ENCODE measurements at places on chromosomes 4 and X.

DNA sequence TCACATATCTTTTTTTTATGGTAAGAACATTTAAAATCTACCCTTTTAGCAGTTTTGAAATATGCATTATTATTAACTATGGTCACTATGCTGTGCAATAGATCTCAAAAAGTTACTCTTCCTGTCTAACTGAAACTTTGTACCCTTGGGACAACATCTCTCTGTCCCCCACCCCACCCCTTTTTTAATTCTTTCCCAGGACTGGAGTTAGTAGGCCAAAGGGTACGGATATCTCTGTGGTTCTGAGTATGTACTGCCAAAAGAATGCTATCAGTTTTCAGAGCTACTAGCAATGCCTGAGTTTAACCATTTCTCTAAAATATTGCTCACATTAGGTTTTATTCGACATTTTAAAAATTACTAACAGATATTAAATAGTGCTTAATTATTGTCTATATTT is 4.7 kb upstream of the FAM241A start:
- no peak for DNase-seq

GRCh38 chr4:15006416-15007024 is 4.2 kb downstream of the CPEB2 start:
- peak; percentile 62 for DNase-seq

DNA sequence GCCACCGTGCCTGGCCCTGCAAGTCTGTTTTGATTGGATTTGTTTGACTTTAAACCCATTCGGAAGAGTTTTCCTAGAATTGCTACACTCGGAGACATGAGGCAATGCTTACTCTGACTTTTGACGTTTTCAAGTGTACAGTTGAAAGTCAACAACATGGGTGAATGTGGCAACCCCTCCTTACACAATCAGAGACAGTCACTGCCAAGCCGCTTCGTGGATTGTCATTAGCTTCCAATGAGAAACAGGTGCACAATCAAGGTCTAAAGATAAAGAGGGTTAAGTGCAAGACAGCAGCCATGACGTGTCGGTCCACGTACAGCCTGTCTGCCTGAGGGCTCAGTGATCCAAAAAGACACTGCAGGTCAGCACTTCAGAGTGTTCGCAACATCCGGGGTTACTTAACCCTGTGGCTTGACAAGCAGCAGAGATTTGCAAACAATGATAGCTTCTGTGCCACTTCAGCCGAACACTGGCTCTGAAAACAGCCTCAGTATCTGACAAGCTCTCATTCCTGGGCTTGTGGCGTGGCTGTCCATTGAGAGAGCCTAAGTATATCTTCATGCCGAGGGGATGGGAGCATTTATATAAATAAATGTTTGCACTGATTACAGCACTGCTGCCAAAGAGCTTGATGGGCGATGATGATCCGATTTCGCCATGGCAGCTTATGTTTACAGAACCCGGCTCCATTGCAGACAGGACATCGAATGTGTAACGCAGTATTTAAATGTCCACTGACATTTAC is 180.0 kb downstream of the DHRSX start:
- peak; percentile 81 for DNase-seq

- DNase-seq = peak; percentile 75
Observed at GRCh38 chr4:21656832-21657231, 291.7 kb downstream of the KCNIP4 start.

- peak; percentile 9 for DNase-seq
Observed at GRCh38 chr4:106194801-106195200, 121.2 kb downstream of the TBCK start.

- no peak for DNase-seq
Observed at GRCh38 chr4:184387351-184387750, 87.0 kb downstream of the IRF2 start.

- DNase-seq = peak; percentile 15
Observed at GRCh38 chr4:185817403-185817818, 5.4 kb upstream of the SORBS2 start.

- DNase-seq = peak; percentile 73
Observed at GRCh38 chrX:3286196-3286945, 60.1 kb downstream of the MXRA5 start.

DNA sequence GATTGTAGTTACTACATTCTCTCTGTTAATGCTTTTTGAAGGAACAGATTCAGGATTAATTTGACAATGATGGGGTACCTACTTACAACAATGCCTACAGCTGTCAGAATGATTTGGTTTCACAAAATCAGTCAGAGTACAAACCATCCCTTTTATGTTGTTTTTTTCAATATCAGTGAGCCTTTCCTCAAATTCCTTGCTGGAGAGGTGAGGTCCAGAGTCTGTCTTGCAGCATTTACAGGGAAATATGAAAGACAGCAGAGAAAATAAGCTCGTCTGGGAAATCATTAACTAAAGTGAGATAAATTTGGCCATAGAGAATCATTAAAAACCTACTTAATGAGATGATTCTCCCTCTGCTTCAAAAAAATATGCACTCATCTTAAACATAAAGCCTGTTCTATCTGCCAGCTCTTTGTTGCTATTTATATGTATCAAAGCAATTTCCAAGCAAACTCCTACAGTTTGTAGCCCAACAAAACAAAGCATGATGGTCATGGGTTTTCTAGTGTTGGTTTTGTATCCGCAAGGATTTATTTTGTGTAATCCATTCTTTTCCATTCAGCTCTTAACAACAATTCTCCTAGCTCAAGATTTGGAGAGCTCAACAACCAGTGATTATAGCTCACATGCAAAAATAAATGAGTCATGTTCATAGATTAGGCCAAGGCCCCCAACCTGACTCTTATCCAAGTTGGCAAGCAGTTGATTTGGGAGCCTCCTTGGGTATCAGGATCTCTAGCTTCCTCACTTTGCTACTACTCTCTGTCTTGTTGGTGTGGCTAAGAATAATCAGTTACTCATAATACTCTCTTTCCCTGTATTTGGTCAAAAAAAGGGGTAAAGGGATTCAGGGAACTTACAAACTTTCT is 222.6 kb downstream of the ENOX2 start:
- no peak for DNase-seq

DNA sequence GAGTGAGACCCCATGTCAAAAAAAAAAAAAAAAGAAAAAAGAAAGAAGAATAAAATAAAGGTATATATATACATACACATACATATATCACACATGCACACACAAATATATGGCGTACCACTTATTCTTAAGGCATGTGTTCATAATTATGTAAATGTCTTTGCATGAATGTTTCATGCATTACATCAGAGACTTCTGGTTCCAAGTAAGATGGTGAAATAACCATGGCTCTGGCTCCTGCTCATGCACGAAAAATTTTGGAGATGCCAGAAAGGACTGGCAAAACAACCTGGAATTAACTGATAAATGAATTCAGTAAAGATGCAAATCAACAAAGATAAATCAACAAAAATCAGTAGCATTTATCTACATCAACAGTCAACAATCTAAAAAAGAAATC is 19.7 kb upstream of the FHIP1A start:
- peak; percentile 4 for DNase-seq

DNA sequence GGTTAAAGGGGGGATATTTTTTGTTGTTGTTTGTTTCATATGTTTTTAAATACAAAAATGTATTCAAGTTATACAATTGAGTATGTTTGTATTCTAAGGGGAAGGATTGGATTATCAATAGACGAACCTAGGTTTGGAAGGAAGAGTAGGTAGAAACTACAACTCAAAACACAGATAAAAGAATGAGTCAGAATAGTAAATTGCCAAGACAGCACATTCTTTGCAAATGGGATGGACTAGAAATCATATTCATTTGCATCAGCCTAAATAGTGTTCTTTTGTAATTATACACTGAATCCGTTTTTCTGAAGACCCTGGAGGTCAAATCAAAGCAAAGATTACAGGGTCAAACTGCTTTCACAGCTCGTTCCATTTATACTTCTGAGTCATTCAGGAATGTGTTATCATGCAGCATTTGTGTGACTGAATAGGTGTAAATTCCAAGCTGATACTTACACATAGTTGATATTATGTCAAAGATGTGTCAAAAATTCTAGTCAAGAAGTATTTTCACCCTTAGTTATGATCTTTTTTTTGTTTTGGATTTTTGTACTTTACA is 273.3 kb upstream of the FAT4 start:
- peak; percentile 75 for DNase-seq

- DNase-seq = no peak
Observed at GRCh38 chrX:102711872-102712215, 404 bp upstream of the GPRASP2 start.

- no peak for DNase-seq
Observed at GRCh38 chr4:81792521-81792920, 320.8 kb upstream of the RASGEF1B start.

DNA sequence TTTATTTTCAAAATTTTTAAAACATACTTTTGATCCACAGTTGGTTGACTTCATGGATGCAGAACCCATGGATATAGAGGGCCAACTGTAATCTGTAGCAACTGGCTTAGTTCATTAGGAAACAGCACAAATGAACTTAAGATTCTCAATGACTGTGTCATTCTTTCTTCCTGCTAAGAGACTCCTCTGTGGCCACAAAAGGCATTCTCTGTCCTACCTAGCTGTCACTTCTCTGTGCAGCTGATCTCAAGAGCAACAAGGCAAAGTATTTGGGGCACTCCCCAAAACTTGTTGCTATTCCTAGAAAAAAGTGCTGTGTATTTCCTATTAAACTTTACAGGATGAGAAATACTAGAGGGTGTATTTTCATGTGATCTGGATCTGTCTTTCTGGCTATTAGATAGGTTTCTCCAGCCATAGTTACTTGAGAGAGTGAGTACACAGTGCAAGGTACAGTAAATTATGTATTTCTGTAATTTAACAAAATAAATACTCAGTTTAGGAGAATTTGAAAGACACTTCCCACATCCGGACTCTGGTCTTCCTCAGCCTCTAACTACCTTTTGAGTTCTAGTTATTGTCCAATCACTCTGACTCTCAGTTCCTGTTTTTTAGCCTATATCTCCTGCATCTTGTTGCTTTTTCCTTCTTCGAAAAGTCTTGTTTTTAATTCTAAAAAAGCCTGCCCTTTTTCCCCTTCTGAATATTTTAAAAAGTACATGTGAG is 21.8 kb downstream of the TLR2 start:
- no peak for DNase-seq

DNA sequence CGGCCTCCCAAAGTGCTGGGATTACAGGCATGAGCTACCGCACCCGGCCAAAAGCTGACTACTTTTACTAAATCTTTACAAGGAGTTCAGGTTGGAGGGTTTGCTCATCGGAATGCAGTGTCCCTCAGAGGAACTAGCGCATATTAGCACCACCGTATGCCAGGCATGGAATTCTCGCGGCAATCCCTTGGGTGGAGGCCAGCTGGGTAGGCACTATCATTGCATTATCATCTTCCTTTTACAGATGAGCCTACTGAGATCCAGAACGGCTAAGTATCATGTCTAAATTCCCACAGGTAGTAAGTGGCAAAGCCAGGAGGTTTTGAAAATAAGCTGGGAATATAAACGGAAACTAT is 6.1 kb upstream of the CXorf66 start:
- DNase-seq = no peak

DNA sequence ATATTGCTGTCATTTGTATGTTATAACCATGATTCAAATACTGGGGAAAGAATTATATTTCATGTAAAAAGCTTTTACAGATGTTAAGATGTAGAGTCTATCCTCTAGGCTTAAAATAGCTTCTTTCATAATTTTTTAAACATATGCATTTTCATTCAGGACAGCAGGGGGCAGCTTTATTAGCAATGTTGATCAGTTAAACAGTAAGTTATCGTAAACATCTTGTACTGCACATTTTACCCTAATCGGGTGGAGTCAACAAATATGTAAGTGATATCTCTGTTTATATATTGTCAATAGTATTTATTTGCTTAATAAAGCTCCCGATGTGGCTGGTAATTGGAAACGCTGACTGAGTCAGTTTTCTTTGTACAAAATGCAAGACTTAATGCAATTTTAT is 142.5 kb upstream of the MED14 start:
- DNase-seq = peak; percentile 23

GRCh38 chrX:154317391-154317995 is 21.9 kb downstream of the TKTL1 start:
- DNase-seq = peak; percentile 6

DNA sequence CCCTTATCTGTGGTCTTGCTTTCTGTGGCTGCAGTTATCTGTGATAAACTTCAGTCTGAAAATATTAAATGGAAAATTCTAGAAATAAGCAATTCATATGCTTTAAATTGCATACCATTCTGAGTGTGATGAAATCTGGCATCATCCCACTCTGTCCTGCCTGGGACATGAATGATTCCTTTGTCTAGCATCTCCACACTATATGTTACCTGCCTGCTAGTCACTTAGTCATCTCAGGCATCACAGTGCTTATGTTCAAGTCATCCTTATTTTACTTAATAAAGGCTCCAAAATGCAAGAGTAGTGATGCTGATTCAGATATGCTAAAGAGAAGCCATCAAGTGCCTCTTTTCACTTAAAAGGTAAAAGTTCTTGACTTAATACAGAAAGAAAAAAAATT is 14.3 kb upstream of the RAB9B start:
- DNase-seq = peak; percentile 4

- no peak for DNase-seq
Observed at GRCh38 chrX:78759081-78759480, 11.6 kb downstream of the LPAR4 start.

- DNase-seq = no peak
Observed at GRCh38 chrX:153970357-153971123, 1.1 kb downstream of the HCFC1 start.

DNA sequence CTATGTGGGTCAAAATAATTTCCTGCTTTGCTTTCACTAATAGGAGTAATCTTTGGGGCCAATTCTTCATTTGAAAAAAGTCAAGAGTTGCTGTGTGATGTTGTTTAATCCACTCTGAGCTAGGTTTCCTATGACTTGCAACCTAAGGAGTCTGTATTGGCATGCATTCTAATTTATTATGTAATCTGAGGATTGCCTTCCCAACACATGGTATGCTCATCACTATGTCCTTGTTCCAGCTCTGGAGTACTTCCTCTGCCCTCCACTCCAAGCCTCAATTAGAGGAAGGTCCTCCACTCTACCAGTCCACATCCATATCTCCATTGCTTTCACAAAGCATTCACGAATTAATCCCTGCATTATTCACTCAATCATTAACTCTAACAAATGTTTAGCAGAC is 56.1 kb downstream of the PPP3CA start:
- no peak for DNase-seq
